ENCODE measurements at places on chromosomes 12 and 14.

- no peak for DNase-seq
These were observed 20.5 kb downstream of the BRI3BP start for GRCh38 chr12:125013816-125014442.

DNA sequence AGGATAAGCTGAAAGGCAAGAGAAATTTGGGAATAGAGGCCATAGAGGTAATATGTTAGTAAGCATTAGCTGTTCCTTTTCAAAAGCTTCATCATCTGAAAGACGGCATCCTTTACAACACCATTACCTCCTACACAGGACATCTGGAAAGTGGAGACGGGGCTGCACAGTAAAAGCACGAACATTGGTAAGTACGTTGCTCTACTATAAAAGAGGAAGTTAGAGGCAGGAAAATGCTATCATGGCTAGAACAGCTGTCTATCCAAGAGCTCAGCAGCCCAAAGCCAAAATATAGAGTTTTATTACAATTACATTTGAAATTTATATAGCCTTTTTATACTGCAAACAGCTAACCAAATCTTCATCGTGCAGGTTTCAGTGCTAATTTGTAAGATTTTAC lies 172.3 kb upstream of the GRIP1 start:
- no peak for DNase-seq

DNA sequence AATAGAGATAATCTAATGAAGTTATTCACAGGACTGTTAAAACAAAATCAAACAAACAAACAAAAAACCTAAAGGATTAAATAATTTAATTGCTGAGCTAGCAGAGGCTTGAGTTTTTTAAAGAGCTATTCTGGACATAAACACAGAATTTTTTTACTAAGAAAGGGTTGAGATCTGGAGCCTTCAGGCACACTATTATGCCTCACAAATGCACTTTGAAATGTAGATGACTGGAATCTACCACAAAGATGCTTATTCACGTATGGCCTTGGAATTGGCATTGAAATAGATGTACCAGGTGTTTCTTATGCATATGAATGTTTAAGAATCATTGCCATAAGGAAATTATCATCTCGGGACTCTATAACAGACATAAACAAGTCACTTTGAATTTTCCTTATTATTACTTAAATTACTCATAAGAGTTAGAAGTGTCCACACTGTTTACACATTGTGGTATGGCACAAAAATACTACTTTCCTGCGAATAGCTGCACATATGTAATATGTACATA lies 21.6 kb downstream of the PUS7L start:
- DNase-seq = no peak

DNA sequence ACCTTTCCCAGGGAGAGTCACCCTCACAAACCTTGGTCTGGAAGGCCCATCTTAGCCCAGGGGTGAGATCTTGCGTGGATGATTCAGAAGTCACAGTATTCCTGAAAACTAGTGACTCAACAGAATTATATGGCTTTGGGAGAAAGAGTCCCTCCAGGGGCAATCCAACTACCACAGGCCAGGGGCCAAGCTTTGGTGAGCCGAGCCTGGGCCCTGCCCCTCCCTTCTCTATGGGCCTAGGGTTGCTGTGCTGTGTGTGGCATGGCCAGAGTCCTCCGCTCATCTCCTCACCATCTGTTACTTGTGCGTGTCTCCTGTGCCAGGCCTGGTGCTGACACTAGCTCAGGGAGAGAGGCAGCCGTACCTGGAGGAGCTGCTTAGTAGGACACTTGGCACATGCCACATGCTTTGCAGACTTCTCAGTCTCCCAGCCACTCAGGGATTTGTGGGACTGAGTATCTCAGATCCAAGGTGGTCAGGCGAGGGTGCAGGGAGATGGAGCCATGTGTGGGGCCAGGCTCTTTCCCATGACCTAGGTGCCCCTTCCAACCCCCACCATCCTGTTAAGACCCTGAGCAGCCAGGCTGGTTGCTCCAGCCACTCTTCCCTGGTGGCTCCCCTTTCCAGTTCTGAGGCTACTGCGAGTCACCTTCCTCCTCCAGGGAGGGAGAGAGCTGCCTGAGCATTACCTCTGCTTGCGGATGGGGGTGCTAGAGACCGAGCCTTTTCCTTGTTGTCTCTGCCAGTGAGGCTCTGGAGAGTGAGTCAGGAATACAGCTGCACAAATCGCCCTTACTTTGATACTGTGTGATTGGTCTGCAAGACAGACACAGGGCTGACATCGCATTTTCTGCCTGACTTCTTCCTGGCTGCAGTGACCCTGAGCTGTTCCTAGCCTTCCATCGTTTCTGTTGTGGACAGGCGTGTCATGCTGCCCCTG lies 94.1 kb downstream of the SLC25A47 start:
- no peak for DNase-seq

DNA sequence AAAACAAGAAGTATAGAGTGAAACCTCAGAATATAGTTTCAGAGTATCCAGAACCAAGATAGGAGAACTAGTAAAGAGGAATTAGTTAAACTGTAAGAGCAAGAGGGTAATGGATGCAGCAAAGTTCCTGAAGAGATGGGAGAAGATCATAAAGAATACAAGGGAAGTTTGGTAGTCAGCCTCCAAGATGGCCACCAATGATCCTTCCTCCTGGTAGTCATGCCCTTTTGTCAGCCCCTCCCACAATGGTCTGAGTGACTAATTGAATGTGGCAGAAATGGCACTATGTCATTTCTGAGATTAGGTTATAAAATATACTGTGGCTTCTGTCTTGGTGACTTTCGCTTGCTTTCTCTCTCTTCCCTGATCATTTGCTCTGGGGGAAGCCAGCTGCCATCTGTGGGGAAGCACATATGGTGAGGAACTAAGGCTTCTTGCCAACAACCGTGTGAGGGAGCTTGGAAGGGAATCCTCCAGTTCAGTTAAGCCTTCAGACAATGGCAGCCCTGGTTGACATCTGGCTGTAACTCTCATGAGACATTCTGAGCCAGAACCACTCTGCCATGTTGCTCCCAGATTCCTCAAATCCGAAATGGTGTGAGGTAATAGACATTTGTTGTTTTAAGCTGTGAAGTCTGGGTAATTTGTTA lies 55.3 kb upstream of the AMN1 start:
- no peak for DNase-seq

GRCh38 chr12:1044696-1045095 lies 53.7 kb downstream of the ERC1 start:
- DNase-seq = no peak

GRCh38 chr12:125310461-125310860 lies 245.2 kb downstream of the AACS start:
- no peak for DNase-seq

- DNase-seq = no peak
These were observed 107.2 kb upstream of the FGD4 start for GRCh38 chr12:32292151-32292550.

- DNase-seq = no peak
These were observed 41.2 kb upstream of the CRY1 start for GRCh38 chr12:107134558-107134957.

- no peak for DNase-seq
These were observed 370.5 kb upstream of the PDE3A start for GRCh38 chr12:19997656-19998400.

- peak; percentile 60 for DNase-seq
These were observed 58.0 kb downstream of the LGMN start for GRCh38 chr14:92690171-92691011.

GRCh38 chr12:130775953-130776856 lies 60.1 kb upstream of the RIMBP2 start:
- DNase-seq = no peak

DNA sequence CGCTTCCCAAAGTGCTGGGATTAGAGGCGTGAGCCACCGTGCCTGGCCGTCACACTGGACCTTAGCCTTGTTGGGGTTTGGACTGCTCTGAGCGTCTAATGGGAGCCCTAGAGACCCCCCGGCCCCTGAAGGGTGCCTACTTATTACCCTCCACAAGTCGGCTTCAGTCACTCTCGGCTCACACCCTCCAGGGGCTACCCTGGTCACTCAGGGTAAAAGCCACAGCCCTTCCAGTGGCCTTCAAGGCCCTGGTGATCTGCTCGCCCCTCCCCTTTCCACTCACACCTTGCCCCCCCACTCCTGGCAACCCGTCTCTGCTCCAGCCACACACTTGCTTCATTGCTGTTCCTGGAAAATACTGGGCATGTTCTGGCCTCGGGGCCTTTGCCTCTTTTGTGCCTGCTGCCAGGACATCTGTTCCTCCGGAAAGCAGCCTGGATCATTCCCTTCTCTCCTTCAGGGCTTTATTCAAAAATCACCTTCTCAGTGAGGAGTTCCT lies 3.6 kb upstream of the MORN3 start:
- peak; percentile 54 for DNase-seq

GRCh38 chr12:132506328-132507160 lies 16.6 kb downstream of the FBRSL1 start:
- DNase-seq = peak; percentile 6

- no peak for DNase-seq
These were observed 255.7 kb downstream of the ADGRD1 start for GRCh38 chr12:131209082-131210070.
